Astrocyte (in vitro differentiated cells and primary cell): ENCODE measurements at places on chromosomes 4 and X. TPM values are rescaled to one million over a fixed set of nuclear protein-coding genes. Genes with fewer than 3 reads are reported as not detected.

NDST3 gene
- total RNA-seq: 0.31 and 0.57 TPM in 2 replicates

- no peak for DNase-seq
- H3K27ac ChIP-seq: no peak overlapping the region
- H3K4me3 ChIP-seq: no peak overlapping the region
- no peaks in the 10 kb centered on the region for H3K4me1 ChIP-seq
- no peaks in the 10 kb centered on the region for H3K36me3 ChIP-seq
Observed at GRCh38 chr4:134147941-134148340, 53.6 kb downstream of the PABPC4L start.

MYOZ2 gene
- 0.24 and 1.1 TPM in 2 replicates for total RNA-seq

FGF13 gene
- 3.9 and 5.1 TPM in 2 replicates for total RNA-seq

SYN1 gene
- total RNA-seq: 1.6 and 2.2 TPM in 2 replicates

GRCh38 chr4:59597536-59598329 lies 1602.4 kb upstream of the ADGRL3 start:
- no peak for DNase-seq
- no peak overlapping the region for H3K27ac ChIP-seq
- H3K4me1 ChIP-seq: no peaks in the 10 kb centered on the region
- no peak overlapping the region for H3K4me3 ChIP-seq
- no peaks in the 10 kb centered on the region for H3K36me3 ChIP-seq
- no peaks in the 10 kb centered on the region for H3K27me3 ChIP-seq

- no peak overlapping the region for H3K27ac ChIP-seq
- DNase-seq: no peak
Observed at GRCh38 chr4:40134206-40134917, 62.5 kb upstream of the RHOH start.

GRCh38 chrX:105277132-105277531 lies 56.6 kb upstream of the TEX13A start:
- no peak for DNase-seq
- H3K4me1 ChIP-seq: no peaks in the 10 kb centered on the region
- H3K4me3 ChIP-seq: no peak overlapping the region
- no peak overlapping the region for H3K27ac ChIP-seq
- no peaks in the 10 kb centered on the region for H3K27me3 ChIP-seq

GRCh38 chrX:10795721-10796120 lies 175.3 kb upstream of the MID1 start:
- DNase-seq: peak; percentile 6
- H3K4me1 ChIP-seq: no peaks in the 10 kb centered on the region
- H3K4me3 ChIP-seq: no peak overlapping the region
- no peaks in the 10 kb centered on the region for H3K36me3 ChIP-seq
- H3K27ac ChIP-seq: no peak overlapping the region

ALAS2 gene
- not detected in 2 replicates for total RNA-seq

SGMS2 gene
- total RNA-seq: 48.1 and 48.3 TPM in 2 replicates

TEX13B gene
- not detected in 2 replicates for total RNA-seq

- no peak overlapping the region for H3K27ac ChIP-seq
- no peak overlapping the region for H3K4me3 ChIP-seq
- H3K36me3 ChIP-seq: no peaks in the 10 kb centered on the region
- no peaks in the 10 kb centered on the region for H3K27me3 ChIP-seq
Observed at GRCh38 chr4:14924076-14924811, 78.0 kb upstream of the CPEB2 start.

- no peak for DNase-seq
- H3K36me3 ChIP-seq: no peaks in the 10 kb centered on the region
- no peak overlapping the region for H3K27ac ChIP-seq
- no peak overlapping the region for H3K4me3 ChIP-seq
- H3K27me3 ChIP-seq: no peaks in the 10 kb centered on the region
Observed at GRCh38 chrX:153065389-153065788, 6.9 kb upstream of the PNMA6A start.

NCAPG gene
- total RNA-seq: 2.6 and 4.7 TPM in 2 replicates

DNA sequence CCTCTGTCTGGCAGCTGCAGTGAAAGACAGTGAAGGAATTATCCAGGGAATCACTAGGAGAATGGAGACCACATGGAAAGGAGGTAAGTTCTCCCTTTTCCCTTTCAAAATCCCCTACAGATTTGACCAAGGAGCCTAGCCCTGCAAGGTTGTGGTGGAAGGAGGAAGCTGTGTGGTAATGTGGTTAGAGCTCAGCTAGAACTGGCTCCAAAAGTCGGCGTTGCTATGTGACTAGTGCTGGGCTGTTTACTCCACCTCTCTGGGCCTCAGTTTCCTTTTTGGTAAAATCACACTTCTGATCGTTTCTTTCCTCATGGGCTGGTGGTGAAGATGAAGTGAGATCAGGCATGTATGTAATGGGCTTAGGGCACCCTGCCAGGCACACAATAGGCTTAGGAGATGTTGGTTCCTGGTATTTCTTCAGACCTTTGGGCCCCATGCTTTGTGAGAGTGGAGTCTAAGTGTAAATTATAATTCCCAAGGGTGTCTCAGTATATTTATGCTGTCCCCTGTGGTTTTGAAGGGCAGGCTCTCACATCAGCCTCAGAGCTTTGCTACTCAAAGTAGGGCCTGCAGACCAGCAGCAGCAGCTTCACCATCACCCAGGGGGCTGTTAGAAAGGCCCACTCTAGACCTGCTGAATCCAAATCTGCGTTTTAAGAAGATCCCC lies 183.7 kb upstream of the BCOR start:
- no peaks in the 10 kb centered on the region for H3K4me1 ChIP-seq
- no peaks in the 10 kb centered on the region for H3K27me3 ChIP-seq
- no peak for DNase-seq
- H3K27ac ChIP-seq: no peak overlapping the region
- H3K4me3 ChIP-seq: no peak overlapping the region
- no peaks in the 10 kb centered on the region for H3K36me3 ChIP-seq

WNK3 gene
- 6.2 and 8.4 TPM in 2 replicates for total RNA-seq

DNA sequence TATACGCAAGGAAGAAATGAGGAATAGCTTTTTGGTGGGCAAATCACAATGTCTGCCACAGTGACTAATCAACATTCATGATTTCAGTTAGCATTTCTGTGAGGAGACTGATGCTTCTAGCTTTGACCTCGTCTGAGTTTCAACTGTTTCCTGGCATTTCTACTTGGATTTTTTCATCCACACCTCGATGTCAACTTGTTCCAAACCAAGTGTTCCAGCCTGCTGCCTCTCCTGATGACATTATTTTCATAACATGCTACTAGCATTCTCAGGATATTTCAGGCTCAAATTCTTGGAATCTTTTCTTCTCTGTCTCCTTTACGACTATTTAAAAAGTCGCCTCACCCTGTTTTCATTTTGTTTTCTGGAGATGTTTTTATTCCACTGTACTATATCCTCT lies 90.3 kb upstream of the TEX13D start:
- no peak for DNase-seq
- no peak overlapping the region for H3K27ac ChIP-seq
- no peaks in the 10 kb centered on the region for H3K4me1 ChIP-seq

GRCh38 chrX:155068165-155068564 lies 2.8 kb downstream of the CMC4 start:
- H3K27me3 ChIP-seq: no peaks in the 10 kb centered on the region
- DNase-seq: peak; percentile 57
- peaks cover 20% of the 10 kb centered on the region for H3K4me1 ChIP-seq
- H3K4me3 ChIP-seq: no peak overlapping the region

MTNR1A gene
- 0.22 and 0.34 TPM in 2 replicates for total RNA-seq

DNA sequence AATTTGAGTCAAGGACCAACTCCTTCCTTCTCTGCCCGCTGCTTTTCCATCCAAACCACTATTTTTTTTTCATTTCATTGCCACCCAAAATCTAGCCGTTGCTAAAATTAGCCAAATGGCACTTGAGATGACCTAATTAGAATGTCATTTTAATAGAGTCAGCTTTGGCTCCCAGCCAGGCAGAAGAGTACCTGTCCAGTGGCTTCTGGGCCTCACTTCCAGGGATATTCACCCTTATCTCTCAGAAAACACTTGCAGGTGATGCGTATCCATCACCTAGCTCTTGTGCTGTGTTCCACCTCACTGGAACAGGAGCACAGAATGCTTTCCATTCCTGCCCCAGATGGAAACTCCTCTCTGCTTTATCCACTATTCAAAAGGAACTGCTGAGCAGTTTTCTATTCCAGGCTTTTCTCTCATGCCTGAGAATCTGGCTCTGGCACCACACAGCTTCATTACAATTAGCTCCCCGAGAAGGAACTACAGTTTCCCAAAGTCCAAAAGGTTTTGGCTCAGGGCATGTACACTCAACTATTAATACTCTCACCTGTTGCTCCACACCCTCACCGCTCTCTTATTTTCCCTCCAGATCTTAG lies 18.5 kb downstream of the MAGEA9B start:
- no peaks in the 10 kb centered on the region for H3K27me3 ChIP-seq
- no peaks in the 10 kb centered on the region for H3K4me1 ChIP-seq
- H3K27ac ChIP-seq: no peak overlapping the region

DNA sequence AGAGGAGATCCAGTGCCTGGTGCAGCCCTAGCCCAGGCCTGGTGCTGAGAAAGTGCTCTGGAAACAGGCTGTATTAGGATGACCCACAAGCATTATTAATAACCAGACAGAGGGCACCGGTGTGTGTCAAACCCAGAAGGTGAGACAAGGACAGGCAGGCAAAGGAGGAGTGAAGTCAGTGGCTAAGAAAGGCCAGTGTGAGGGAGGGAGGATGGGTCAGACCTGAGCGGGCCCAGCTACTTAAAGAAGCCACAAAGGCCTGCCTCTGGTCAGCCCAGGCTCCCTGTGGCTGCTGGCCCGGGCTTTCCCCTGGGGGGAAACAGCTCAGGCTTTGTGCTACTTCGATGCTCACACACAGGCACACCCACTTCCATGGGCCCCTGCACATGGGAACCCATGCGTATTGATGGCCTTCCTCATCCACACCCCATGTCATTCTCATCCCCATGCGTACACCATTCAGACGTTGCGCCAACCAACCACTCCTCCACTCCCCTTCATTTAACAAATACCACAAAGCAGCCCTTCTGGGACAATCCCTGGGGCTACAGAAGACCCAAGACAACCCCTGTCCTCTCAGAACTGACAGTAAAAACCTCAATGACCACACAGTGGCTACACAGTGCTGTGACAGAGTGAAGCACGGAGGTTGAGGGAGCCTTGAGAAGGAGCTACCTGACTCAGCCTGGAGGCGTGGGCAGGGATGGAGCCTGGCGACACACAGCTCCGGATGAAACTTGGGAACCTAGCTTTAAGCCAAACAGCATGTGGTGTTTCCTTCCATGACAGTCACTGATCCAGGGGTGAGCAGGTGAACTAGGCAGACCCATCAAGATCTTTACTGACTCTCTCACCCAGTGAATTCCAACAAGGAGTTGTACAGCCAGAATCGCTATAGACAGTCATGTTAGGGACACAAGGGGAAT lies 24.9 kb upstream of the MTM1 start:
- DNase-seq: no peak
- H3K4me3 ChIP-seq: no peak overlapping the region
- no peak overlapping the region for H3K27ac ChIP-seq
- no peaks in the 10 kb centered on the region for H3K27me3 ChIP-seq

DNA sequence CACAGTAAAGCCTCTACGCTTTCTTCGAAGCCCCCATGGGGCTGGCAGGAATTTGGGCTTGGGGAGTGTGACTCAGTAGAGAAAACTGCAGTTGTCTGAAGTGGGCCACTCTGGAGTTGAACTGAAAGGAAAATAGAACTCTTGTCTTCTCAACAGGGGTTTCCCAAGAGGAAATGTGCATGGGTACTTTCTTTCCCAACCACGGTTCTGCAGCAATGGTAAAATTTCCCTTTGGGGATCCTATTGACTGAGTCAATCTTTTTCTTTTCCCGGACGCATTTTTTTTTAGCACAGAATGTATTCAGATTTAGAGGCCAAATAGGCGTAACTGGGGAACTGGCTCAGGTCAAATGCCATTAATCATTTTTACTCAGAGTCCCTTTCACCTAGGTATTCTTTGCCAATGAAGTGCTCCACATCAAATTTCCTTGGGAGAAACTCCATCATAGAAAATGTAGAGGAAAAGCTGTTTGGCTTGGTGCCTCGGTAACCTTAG lies 269.3 kb downstream of the STIM2 start:
- H3K27me3 ChIP-seq: no peaks in the 10 kb centered on the region
- no peaks in the 10 kb centered on the region for H3K36me3 ChIP-seq
- H3K4me1 ChIP-seq: no peaks in the 10 kb centered on the region
- H3K4me3 ChIP-seq: no peak overlapping the region
- peak; percentile 28 for DNase-seq
- no peak overlapping the region for H3K27ac ChIP-seq

- H3K4me1 ChIP-seq: no peaks in the 10 kb centered on the region
- no peak overlapping the region for H3K4me3 ChIP-seq
- H3K27me3 ChIP-seq: no peaks in the 10 kb centered on the region
- no peaks in the 10 kb centered on the region for H3K36me3 ChIP-seq
- DNase-seq: peak; percentile 16
Observed at GRCh38 chr4:121243485-121243884, 79.4 kb upstream of the TNIP3 start.
